HFFc6 (cell line): ENCODE measurements at places on chromosomes 11 and 22.

DNA sequence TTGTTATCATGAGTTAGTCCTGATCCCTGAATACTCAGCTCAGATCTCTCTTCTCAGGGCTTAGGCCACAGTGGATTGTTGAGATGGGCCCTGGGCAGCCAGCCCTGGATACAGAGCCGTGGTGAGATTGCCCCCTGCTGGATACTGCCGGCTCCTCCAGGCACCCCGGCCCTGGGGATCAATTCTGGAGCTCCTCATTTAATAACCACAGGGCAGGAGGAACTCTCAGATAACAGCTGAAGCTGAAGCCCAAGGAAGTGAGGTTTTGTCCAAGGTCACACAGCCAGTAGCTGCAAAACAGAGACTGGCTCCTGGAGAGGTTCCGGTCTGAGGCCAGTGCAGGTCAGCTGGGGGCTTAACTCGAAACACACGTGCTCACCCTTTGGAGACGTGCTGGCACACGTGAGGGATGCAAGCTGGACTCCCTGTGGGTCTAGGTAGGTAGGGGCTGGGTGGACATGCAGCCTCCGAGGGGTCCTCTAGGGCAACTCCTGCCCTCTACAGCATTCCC lies 16.0 kb downstream of the USH1C start:
- DNase-seq, result peak; percentile 30

DNA sequence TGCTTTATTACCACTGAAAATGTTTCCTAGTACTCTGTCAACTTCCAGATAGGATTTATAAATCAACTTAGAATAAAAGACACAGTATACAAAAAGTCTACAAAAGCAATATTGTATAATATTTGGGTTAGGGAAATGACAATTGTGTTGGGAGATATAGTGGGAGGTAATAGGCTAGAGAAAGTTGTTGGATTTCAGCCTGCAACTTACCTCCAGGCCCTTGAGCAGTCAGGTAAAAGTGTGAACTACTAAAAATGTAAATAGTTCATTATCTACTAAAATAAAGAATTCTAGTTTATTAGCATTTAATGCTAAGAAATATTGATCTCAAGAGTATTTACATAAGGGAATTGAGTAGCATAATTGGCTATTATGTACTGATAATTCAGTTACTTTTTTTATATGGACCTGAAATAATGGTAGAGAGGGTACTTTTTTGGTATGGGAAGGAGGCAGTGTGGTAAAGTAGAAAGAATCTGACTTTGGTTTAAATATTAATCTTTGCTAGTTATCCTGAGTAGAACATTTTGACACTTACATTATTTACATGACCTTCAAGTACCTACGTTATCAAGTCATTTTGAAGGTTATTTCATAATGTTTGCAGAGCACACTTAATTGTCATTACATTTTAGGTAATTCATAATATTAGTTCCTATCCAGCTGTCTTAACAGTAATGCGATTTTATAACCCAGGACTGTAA lies 55.0 kb downstream of the DYNC2H1 start:
- DNase-seq, result no peak

GRCh38 chr11:134518616-134519389 lies 106.8 kb upstream of the B3GAT1 start:
- DNase-seq, result no peak

- DNase-seq, result no peak
Measured at GRCh38 chr11:121607341-121607740, 154.6 kb upstream of the SORL1-AS1 start.

GRCh38 chr11:8373519-8374432 lies 110.1 kb upstream of the LMO1 start:
- DNase-seq, result no peak

DNA sequence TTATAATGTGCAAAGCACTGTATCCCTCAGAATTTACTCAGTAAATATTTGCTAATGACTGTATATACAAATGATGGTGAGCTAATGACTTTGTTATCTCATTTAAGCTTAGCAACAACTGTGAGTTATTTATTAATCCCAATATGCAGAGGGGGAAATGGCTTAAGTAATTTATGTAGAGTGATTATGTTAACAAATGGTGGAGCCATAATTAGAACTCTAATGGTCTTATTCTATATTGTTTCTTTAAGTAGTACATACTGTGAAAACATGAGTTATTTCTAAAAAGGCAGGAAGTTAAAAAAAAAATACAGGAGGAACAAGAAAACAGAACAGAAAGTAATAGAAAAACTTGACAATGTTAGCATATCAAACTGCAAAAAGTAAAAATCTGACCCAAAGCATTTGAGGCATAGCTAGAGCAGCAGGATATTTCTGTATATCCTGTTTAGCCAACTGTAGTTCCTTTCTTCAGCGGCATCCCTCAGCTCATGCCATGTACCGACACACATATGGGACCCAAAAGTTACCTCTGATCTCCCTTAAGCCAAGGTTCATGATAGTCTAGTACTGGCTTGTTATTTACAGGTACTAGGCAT lies 94.2 kb downstream of the FCHSD2 start:
- no peak for DNase-seq

GRCh38 chr11:59859673-59860072 lies 6.6 kb downstream of the TCN1 start:
- no peak for DNase-seq

GRCh38 chr11:67530282-67530592 lies 7.0 kb upstream of the CABP2 start:
- no peak for DNase-seq

GRCh38 chr11:118627566-118627965 lies 20.2 kb downstream of the PHLDB1 start:
- DNase-seq, result no peak

DNA sequence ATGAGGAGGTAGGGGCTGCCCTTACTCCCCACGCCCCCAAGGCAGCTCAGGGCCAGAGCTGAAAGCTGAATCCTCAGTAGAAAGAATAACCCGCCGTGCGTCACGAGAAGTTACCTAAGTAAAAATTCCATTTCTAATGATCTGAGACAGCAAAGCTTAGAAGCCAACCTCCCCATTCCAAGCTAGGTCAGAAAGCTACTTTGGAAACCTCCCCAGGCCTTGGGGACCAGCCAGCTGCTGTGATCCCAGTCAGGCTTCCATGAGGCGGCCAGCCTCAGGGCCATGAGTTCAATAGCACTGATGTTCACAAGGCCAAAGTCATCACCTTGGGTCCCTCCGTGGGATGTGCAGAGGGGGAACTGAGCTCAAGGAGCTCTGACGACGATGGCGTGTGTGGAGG lies 6.9 kb downstream of the SHISAL1 start:
- no peak for DNase-seq
